Endothelial cell (in vitro differentiated cells): ENCODE measurements at places on chromosomes 11 and 22.

- peak; percentile 63 for DNase-seq
These were observed 548.5 kb downstream of the BUD13 start for GRCh38 chr11:116224154-116224888.

- DNase-seq, result no peak
These were observed 4.8 kb downstream of the PMM1 start for GRCh38 chr22:41584881-41585280.

DNA sequence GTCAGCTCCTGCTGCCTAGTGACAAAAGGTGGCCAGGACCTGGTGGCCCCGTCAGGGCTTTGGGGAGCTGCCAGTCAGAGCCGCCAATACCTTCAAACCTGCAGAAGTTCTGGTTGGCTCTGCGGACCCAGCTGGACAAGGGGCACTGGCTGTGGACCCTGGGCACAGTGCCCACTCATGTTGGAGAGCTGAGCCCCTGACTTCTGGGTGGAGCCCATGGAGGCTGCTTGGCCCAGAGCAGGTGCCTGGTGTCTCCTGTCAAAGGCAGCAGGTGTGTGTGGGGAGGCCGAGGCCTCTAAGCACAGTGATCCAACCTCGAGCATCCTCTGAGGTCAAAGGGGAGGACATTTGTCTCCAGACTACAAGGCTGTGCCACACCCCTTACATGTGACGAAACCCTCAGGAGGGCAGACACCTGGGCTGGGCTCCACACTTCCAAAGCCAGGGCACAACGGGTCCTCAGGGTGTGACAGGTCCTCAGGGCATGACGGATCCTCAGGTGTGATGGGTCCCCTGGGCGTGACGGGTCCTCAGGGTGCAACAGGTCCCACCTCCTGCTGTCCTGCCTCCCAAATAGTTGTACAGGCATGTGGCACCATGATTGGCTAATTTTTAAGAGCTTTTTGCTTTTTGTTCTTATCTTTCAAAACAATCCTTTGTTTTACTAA lies 37.0 kb downstream of the MUC2 start:
- no peak for DNase-seq

DNA sequence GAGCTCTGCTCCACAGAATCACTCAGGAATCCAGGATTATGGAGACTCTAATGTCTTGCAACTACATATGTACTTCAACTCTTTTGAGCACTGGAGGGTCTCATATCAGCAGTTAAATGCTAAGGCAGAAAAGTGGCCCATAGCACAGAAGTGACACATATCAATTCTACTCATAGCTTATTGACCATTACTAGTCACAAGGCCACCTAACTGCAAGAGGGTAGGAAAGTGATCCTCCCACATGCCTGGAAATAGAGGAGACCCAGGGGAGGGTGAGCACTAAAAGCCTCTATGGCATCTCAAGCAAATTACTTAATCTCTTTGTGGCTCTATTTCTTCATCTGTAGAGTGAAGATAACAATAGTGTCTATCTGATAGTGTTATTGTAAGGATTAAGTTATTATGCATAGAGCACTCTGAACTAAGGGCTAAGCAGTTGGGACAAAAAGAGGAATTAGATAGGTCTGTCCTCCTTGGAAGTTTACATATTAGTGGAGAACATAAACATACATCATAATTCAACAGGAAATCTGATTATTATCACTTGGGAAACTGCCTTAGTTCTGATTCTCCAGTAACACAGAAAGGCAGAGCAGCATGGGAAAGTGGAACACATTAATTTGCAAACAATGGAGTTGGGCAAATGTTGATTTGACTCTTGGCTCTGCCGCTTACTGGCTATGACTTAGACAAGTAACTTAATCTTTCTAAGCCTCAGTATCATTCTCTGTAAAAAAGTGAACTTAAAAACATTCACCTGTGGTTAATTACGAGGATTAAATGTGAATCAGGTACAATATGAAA lies 25.1 kb upstream of the USP47 start:
- DNase-seq, result no peak

GRCh38 chr11:96317985-96318384 lies 25.0 kb downstream of the MAML2 start:
- no peak for DNase-seq

DNA sequence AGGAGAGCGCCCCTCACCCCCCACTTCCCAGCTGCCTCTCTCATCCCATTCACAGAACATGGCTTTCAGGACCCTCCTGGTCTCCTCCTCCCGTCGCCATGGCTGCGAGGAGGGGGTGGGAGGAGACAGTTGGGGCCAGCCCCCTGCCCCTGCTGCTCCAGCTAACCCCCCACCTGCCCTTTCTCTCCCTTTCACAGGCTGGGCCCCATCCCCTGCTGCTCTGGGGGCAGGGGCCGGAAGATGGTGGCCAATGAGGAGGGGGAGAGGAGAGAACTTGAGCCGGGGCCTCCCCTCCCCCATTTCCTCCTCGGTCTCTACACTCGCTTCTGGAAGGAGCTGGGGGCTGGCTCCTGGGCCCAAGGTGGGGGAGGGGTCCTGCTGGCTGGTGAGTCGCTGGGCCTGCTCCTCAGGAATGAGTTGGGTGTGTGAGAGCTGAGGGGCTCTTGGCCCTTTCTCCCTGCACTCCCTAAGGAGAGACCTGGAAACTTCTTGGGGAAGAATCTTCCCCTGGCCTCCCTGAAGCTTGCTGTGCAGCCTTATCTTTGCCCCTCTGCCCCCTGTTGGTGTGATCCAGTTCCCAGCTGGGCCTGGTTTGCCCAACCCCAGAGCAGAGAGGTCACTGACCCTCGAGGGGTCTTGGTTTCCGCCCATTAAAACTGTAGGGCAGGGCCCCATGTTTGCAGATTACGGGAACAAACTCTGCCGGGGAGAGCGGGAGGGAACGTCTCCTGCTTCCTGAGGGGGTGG lies 10.2 kb downstream of the YPEL4 start:
- DNase-seq, result peak; percentile 93
